ENCODE measurements at places on chromosomes 2 and 18. TPM values are rescaled to one million over a fixed set of nuclear protein-coding genes. Genes with fewer than 3 reads are reported as not detected.

DNA sequence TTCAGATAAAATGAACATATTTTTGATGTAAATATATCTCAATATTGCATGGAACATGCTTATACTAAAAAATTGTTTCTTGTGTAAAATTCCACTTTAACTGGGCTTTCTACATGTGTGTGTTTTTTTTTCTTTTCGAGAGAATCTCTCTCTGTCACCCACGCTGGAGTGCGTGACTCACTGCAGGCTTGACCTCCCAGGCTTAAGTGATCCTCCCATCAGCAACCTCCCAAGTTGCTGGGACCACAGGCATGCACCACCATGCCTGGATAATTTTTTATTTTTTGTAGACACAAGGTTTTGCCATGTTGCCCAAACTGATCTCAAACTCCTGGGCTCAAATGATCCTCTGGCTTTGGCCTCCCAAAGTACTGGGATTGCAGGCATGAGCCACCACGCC is 254.6 kb downstream of the LOXHD1 start:
- H3K27me3 ChIP-seq: no peaks in the 10 kb centered on the region
- peak; percentile 57 for DNase-seq
- no peaks in the 10 kb centered on the region for H3K36me3 ChIP-seq

DNA sequence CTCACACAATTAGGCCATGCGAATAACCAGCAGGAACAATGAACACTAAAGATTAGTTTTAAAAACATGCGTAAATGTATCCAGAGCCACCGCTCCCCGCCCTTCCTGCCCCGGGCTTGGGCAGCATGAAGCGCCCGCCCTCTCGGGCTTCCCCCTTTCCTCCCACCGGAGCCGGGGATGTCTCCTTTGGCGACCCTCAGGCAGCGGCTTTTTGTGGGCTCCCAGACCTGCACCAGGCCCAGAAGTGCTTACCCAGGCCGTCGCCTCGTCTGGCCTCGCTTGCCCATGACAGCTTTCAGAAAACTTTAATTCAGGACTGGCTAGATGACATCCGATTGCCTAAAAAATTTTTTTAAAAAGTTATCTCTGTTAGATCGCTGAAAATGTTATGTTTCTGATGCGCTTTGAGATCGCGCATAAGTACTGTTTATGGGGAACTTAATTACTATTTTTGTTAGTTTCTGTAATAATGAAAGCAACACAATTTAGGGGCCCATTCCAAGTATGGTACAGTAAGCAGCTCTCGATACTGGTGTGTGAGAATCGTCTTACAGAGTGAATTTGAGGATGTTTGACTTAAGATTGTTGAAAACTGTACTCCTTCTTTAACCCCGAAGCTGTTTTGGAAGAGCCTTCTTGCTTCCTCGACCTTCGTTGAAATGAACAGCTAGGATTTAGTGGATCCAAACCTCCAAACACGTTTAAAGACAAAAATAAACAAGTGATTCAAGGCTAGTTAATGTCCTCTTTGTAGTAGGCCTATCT is 1.1 kb downstream of the MAP3K20 start:
- no peaks in the 10 kb centered on the region for H3K27me3 ChIP-seq
- peak overlapping the region; percentile 76 for H3K27ac ChIP-seq
- no peaks in the 10 kb centered on the region for H3K36me3 ChIP-seq

GRCh38 chr2:17634997-17635396 is 94.5 kb downstream of the VSNL1 start:
- peak; percentile 90 for DNase-seq
- no peak overlapping the region for H3K27ac ChIP-seq
- peaks cover 12% of the 10 kb centered on the region for H3K4me1 ChIP-seq
- no peaks in the 10 kb centered on the region for H3K36me3 ChIP-seq
- H3K4me3 ChIP-seq: no peak overlapping the region

DNA sequence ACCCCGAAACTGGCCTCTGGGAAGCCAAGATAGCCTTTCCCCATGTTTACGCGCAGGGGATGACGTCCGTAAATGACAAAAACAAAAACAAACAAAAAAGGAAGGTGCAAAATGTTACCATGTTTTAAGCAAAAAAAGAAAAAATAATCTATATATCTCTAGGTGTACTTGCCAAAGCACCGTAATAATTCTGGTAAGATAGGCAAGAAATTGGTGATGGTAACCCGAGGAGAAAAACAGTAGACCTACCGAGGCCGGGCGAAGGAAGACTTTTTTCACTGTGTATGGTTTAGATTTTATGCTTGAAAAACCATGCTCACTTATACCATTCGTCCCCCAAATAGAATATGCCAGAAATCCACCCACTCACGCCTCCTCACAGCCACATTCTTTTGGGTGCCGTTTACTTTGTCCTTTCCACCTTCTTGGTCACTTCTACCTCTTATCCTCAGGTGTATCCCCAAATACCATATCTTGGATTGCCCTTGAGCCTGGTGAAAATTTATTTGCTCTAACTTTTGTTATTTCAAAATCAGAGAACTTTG is 8.0 kb downstream of the GATA6 start:
- no peaks in the 10 kb centered on the region for H3K4me1 ChIP-seq
- no peaks in the 10 kb centered on the region for H3K36me3 ChIP-seq
- DNase-seq: no peak

DNA sequence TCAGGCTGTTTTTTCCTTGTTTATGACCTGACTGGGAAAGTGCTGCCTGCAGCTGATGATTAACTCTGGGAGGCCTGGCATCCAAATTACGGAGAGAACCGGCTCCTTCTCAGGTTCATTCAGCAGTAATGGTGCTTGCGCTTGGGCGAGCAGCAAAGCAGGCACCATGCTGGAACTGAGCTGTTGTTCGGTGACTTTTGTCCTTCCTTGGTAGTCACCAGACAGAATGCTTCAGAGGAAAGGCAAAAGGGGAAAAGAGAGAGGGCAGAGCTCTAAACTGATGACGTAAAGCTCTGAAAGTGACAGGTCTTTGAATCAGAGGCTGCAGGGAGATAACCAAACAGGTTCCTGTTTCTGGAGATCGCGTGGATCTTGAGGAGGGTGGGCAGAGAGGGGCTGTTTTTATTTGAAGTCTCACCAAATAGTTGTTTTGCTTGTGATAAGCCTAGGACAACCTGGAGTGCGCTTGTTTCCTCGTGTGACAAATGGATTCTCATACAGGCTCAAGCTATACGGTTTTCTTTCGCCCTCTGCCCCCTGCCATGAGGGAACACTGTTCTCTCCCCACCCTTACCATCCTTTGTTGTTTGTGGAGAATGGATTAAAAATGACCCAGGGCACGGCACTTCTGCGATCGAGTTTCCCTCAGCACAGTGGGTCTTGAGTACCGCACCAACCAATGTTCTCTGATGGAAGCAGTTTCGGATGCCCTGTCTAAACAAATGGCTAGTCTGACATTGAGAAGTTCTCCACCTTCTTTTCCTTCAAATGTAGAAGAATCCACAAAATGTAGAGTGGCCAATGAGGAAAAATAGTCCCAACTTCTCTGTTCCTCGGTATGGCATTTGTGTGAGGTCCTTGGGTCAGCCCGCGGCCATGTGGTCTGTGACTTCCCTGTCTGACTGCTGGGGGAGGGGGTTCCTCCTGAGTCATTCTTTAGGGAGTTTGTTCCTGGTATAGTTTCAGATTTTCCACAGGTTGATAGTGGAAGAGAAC is 1.3 kb downstream of the RASGRP3 start:
- H3K27ac ChIP-seq: no peak overlapping the region
- no peaks in the 10 kb centered on the region for H3K27me3 ChIP-seq
- peak overlapping the region; percentile 61 for H3K4me3 ChIP-seq
- DNase-seq: no peak
- H3K4me1 ChIP-seq: peaks cover 3% of the 10 kb centered on the region

DNA sequence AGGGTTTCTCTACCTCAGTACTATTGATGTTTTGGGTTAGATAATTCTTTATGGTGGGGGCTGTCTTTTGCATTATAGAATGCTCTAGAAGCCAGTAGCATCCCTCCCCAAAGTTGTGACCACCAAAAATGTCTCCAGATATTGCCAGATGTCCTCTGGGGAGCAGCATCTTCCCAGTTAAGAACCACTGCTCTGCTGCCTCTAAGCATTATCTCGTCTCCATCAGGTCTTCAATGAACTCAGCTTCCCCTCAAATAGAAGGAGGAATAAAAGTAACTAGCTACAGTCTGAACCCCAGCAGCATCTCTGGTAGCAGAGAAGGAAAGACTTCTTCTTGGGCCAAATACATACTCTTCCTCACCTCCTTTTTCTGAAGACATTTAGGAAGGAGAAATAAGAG is 244.1 kb downstream of the AGPS start:
- no peak for DNase-seq
- H3K36me3 ChIP-seq: no peaks in the 10 kb centered on the region
- H3K4me1 ChIP-seq: peaks cover 12% of the 10 kb centered on the region
- no peak overlapping the region for H3K27ac ChIP-seq
- no peak overlapping the region for H3K4me3 ChIP-seq
- no peaks in the 10 kb centered on the region for H3K27me3 ChIP-seq

- no peak overlapping the region for H3K27ac ChIP-seq
- no peaks in the 10 kb centered on the region for H3K4me1 ChIP-seq
- H3K36me3 ChIP-seq: no peaks in the 10 kb centered on the region
- DNase-seq: no peak
- H3K4me3 ChIP-seq: no peak overlapping the region
Observed at GRCh38 chr2:133253793-133254192, 314.5 kb downstream of the NCKAP5 start.

- DNase-seq: peak; percentile 65
- H3K4me1 ChIP-seq: peaks cover 44% of the 10 kb centered on the region
- no peaks in the 10 kb centered on the region for H3K36me3 ChIP-seq
- no peaks in the 10 kb centered on the region for H3K27me3 ChIP-seq
- peak overlapping the region; percentile 85 for H3K4me3 ChIP-seq
- peak overlapping the region; percentile 58 for H3K27ac ChIP-seq
Observed at GRCh38 chr2:85889627-85890281, 964 bp upstream of the ST3GAL5 start.

DNA sequence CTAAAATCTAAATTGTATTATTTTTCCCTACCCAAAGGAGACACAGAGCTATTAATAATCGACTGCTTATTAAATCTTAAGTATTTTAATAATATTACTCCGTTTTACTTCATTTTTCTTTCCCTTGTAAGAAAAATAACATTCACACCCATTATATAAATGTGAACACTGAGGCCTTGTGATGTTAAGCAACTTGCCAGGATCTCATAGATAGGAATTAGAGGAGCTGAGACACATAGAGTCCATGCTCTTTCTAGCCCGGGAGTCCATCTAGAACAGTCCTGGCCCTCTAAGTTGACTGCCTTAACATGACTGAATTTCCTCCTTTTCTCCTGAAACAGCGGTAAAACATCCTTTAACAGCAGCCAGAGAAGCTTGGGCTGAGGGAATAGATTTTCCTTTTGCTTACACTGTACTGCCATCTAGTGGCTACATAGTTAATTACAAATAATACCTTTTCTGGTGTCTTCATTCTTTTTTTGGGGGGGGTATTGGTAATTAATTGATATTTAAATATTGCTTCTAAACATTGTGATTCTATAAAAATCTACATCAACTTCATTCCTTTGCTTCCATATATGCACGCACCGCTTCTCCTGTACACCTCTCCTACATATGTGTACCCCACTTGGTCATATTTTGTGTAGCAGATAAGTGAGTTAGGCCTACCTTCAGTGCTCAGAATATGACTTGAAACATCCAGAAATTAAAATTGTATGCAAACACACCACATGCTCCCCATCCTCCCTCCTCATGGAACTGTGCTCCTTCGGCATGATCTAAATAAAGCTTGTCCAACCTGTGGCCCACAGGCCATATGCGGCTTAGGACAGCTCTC is 125.8 kb upstream of the HNMT start:
- no peak overlapping the region for H3K4me3 ChIP-seq
- H3K36me3 ChIP-seq: no peaks in the 10 kb centered on the region
- H3K27me3 ChIP-seq: 0 out of 2 replicates have a peak, but pooled peaks cover 7% of the 10 kb centered on the region

The ATP6V1C2 gene
- 0.23 TPM for total RNA-seq

The UGT1A9 gene
- total RNA-seq: not detected

The USP40 gene
- 38.4 TPM for total RNA-seq

The TUBA4B gene
- total RNA-seq: not detected

The GPR45 gene
- 0.43 TPM for total RNA-seq

The RIT2 gene
- total RNA-seq: not detected

The TM4SF20 gene
- not detected for total RNA-seq

Data from SJCRH30 (cell line).